T follicular helper cell (primary cell): ENCODE measurements at places on chromosomes 3 and 15.

DNA sequence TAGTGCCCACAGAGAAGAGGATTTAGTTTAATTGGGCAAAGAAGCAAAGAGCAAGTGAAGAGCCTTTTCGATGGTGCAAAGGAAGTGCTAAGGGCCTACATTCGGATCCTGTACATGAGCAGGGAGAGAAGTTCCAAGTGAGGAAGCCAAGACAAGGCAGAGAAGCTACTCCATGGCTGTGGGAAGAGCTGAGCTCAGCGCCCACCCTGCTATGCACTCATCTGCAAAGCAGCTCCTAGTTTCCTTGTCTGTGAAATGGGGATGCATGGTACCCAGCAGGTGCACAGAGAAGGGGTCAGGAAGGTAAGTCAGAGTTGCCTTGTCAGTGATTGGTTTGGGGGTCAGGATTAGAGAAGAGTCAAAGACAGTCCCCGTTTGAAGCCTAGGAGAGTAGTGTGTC, 126.5 kb downstream of the PDE8A start:
- DNase-seq = no peak

DNA sequence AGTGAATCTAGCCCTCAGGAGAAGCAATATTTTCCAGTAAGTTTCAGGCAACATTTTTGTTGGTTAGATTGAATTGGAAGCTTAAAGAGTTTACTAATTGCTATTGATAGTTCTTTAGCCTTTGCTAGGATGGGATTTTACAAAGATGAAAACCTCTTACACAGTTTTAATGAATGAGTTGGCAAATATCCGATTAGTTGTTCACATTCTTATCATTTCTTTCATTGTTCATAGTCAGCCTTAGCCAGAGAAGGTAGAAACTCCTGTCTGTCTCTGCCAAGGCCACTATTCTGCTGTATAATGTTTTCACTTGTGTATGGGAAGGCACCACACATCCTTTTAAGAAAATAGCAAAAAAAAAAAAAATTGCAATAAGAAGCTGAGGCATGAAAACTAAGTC, 222.0 kb upstream of the MANF start:
- DNase-seq = no peak

DNA sequence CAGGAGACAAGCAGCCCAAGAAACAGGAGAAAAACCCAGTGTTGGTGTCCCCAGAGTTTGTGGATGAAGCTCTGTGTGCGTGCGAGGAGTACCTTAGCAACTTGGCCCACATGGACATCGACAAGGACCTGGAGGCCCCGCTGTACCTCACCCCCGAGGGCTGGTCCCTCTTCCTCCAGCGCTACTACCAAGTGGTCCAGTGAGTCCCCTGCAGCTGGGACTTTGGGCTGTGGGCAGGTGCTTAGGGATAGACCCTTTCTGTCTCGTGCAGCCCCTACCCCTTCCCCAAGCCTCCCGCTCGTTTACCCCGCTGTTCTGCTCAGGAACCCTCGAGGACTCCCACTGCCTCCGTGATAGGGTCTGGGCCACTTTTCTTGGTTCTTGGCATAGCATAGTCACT, 10.5 kb downstream of the TTLL3 start:
- DNase-seq = no peak

- DNase-seq = no peak
Measured at GRCh38 chr3:51949121-51949520, 6.1 kb upstream of the GPR62 start.

DNA sequence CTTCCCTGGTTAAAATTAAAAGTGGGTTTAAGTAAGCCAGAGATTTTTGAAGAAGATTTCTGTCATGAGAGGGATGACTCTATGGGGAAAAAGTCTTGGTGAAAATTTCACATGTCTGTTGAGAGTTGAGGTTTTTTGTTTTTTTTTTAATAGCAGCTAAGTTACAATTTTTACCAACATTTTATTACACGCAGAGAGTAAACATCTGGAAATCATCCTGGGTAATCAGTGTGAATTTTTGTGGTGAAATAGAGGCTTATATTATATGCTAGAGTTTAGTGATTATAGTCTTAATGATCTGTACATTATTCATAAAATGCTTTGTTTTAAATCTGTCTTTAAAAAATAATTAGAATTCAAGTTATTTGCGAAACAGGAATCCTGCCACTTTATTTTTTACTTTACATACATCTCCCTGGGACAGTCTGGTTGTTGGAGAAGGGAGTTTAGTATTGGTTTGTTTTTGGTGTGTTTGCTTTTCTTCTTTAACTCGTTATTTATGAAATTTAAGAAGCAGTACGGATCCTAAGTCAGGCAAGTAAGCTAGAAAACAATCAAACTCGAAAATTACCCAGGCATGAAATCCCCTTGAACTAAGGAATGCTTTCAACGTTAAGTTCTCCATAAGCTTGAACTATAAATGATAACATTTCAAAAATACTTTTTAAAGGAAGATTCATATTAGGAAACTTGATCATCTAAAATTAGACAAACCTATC, 143.4 kb upstream of the TSC22D2 start:
- no peak for DNase-seq

DNA sequence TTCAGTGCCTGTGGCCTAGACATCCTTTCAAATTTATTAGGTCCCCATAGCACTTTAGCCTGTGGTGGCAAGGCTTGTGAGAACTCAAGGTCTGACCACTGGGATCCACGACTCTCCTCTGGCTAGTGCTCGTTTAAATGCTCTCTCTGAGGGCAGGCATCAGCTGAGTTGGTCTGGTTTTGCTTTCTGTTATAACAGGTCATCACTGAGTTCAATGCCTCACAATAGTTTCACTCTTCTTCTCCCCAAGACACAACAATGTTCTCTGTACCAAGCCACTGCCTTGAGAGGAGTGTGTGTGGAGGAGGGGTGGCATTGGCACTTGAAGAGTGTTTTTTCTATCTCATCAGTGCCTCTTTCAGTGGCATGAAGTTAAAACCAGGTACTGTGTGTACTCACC, 7.6 kb downstream of the OR5K4 start:
- no peak for DNase-seq

DNA sequence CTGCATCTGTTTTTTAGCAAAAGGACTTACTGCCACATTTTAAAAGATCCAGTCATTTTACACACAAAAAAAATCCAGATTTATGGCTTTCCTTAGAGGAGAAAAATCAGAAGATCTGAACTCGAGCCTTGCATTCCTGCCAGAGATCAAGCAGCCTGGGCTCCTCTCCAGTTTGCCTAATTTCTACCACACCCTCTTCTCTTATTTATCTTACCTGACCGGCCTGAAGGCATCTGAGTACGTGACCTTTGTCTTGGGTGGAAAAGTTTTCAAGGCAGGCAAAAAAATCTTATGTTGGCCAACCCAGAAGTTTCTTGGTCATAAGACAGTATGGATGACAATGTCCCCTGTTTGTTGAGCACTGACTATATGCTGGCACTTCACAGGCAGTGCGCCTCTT, 60.3 kb downstream of the CHRD start:
- DNase-seq = no peak

DNA sequence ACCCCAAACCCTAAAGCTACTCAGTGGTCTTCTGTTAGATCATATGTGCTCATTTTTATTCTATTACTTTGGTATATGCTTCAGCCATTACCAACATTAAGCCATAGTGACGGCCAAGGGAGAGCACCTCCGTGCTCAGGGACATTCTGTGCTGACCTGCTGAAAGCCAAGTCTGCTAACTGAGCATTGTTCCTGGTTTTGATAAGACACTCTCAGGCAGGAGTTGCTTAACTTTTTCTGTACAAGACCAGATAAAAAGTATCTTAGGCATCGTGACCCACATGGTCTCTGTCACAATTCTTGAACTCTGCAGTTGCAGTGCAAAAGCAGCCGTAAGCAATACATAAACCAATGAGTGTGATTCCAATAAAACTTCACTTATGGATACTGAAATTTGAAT, 100.6 kb downstream of the KLHL25 start:
- no peak for DNase-seq

- no peak for DNase-seq
Measured at GRCh38 chr3:52143616-52144015, 10.6 kb downstream of the POC1A start.

DNA sequence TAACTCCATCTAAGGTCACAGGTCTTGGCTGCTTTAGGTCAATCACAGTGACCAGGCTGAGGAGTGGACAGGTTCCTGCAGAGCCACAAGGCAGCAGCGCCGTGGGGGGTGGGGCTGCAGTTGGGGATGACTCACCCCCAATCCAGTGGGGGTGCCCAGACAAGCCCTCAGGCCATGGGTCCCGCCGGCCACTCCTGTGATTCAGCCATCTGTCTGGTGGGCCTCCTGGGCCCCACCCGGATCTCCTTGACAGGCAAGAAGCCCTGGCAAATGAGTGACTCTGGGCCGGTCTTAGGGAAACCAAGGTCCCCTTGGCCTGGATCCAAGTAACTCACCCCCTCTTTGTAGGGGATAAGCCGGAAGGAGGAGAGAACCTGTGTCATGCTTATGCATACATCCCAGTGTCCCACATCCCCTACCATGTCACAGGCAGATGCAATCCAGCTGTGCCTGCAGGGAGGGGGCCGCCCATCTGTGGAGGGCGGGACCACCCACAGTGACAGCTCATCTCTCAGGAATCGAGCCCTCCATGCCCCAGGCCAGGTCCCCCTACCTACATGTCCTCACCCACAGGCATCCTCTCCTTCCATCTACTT, 495 bp upstream of the COL7A1 start:
- DNase-seq = no peak
